ENCODE measurements at places on chromosomes 3 and 15.

DNA sequence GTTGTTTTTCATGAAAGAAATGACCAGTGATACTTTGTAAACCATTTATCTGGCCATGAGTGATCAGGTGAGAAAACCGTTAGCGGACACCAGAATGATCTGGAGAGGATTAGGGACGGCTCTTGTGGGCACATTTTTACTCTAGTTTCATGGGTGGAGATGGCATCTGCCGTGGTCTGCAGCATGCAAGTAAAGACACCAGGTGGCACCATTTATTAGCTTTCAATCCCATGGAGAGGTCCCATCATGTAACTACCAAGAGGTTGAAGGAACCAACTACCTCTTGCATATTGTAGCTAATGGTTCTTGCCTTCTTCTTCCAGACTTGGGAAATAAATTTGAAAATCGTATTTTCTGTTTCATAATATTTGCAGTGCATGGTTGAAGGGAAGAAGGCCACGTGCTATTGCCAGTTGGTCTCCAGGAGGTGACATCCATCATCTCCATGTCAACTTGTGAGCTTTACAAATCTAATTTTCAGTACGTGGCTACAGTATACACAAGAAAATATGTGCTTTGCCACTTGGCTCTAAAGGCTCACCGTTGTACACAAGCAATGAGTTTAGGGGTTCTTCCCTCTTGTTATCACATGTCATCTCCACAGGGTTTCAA is 1.5 kb upstream of the MAPKBP1 start:
- peak; percentile 54 for DNase-seq

DNA sequence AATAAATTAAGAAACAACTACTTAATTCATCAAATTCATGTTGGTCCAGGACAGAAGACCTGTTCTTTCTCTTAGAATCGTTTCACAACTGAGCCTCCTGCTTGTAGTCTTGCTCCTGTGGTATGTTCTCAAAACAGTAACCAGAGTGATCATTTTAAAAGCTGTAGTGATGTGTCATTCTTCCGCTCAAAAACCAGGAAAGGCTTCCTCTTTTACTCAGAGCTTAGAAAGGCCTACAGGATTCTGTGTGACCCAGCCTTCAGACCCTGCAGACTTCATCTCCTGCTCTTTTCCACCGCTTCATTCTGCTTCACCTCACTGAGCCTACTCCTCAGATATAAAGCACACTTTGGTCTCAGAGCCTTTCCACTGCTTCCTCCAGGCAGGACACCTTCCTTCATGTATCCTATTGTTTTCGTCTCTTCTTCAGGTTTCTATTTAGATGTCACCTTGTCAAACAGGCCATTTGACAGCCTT is 22.7 kb downstream of the ST6GAL1 start:
- DNase-seq: no peak

DNA sequence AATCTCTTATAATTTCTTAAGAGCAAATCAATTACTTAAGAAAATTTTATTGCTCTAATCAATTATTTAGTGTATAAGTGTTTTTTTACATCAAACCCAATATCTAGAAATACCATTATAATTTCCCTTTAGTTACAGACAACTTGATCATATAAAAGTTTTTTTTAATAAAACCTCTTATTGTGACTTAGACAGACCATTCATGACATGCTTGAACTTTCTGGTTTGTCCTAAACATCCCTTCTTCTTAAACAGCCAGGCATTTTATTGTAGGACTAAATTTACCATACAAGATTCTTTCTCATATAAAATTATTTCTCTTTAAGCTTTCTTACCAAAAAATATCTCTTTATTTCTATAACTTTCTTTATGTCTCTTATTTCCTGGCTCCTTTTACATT is 164.5 kb downstream of the SUCNR1 start:
- DNase-seq: no peak

- no peak for DNase-seq
Observed at GRCh38 chr3:104526901-104527401, 839.8 kb upstream of the ALCAM start.

DNA sequence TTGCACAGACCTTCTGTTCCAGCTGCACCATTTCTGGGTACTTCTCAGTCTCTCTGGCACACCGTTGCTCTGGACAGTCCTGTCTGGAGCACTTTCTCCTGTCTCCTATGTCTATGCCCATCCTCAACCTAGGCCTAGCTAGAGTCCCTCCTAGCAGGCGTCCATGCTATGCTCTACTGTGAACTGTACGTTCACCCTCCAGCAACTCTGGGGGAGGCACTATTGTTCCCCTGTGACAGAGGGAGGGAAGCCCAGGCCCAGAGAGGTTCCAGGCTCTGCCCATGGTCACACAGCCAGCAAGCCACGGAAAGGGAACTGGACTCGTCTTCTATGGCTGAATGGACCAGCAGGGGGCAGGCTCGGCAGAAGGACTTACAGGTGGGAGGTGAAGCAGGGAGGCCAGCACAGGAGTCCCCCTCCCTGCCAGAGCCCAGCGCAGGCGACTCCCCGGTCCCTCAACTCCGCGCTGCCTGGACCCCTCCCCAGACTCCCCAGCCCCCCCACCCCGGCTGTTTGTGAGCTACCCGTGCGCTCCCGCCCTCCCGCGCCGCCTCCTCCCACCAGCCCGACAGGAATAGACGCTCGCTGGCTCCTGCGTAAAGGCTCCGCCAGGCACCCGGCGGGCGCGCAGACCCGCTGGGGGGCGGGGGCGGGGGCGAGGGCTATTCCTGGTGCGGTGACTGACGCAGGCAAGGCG is 1.7 kb upstream of the LINGO1 start:
- peak; percentile 35 for DNase-seq

DNA sequence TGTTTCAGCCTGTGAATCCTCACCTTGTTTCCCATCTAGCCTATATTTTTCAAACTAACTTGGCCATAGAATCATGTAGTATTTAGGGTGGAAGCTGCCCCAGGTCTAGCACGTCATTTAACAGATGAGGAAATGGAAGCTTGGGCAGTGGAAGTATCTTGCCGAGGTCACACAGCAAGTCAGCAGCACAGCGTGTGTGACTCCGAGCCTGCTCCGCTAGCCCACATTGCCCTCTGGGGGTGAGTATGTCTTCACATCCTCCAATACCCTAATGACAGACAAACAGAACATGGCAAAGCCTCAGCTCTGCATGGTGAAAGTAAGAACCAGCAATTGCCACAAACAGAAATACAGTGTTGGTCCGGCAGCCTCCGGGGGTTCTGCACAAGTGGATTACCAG is 2.2 kb upstream of the CCR5 start:
- no peak for DNase-seq

- peak; percentile 32 for DNase-seq
Observed at GRCh38 chr3:27467545-27467944, 16.6 kb downstream of the SLC4A7 start.

- no peak for DNase-seq
Observed at GRCh38 chr3:187490366-187490765, 122.2 kb downstream of the RTP4 start.

- DNase-seq: peak; percentile 42
Observed at GRCh38 chr3:58585005-58585786, 8.0 kb upstream of the FAM107A start.

DNA sequence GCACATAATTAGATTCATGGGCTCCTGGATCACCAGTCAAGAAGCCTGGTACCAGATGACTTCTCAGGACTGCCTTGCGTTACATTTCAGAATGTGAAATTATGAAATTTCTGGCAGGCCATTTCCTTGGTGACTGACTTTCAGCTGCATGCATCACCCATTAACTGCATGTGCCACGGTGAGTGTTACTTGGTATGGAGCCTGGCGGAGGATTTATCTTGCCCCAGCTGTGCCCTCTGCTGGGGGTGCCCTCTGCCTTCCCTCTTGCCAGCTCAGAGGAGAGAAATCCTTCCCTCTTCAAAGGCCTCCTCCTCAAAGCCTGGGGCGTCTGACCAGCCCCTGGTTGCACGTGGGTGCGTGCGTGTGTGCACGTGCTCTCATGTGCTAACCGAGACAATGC is 57.7 kb upstream of the CTSH start:
- no peak for DNase-seq

DNA sequence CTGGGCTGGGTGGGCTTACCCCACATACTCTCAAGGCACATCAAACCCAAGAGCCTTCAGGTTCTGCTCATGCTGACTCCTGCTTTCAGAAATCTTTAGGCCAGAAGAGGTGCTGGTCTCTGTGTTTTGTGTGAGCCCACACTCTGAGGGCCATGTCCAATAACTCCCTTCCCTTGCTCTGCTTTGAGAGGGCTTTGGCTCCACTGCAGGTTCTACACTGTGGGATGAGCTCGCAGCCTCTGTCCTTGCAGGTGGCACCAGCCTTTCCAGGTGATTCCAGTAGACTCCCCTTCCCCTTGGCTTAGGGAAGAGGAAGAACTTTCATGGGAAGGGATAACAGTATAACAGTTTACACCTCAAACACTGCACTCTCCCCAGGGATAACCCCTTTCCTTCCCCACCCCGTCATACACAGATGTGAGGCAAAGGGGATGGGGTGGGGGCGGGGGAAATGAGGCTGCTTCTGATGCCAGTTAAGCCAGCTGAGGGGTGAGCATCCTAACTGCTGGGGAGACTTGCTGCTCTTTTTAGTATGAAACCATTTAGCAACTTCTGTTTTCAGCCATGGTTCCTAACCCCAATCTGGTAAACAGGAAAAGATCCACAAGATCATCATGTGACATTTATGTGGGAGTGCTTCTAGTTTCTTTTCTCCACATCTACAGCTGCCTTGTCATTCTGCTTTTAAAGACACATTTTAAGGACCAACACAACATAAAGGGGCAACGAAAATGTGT is 262.4 kb downstream of the SLC9A9 start:
- no peak for DNase-seq

- no peak for DNase-seq
Observed at GRCh38 chr3:185992831-185993374, 55.1 kb upstream of the TRA2B start.

GRCh38 chr3:127711896-127712295 is 39.1 kb downstream of the ABTB1 start:
- no peak for DNase-seq

- DNase-seq: no peak
Observed at GRCh38 chr3:129378949-129379348, 49.5 kb downstream of the EFCAB12 start.

GRCh38 chr3:14959359-14959943 is 12.1 kb downstream of the NR2C2 start:
- DNase-seq: no peak

- no peak for DNase-seq
Observed at GRCh38 chr15:64044300-64045100, 1.8 kb downstream of the DAPK2 start.

- no peak for DNase-seq
Observed at GRCh38 chr3:43073836-43074220, 32.1 kb downstream of the POMGNT2 start.

GRCh38 chr15:41637086-41637485 is 23.1 kb upstream of the MGA start:
- DNase-seq: no peak

Measured in COR-L47 (cell line).